Osteocyte (in vitro differentiated cells): ENCODE measurements at places on chromosomes 7 and 10. TPM values are rescaled to one million over a fixed set of nuclear protein-coding genes. Genes with fewer than 3 reads are reported as not detected.

DNA sequence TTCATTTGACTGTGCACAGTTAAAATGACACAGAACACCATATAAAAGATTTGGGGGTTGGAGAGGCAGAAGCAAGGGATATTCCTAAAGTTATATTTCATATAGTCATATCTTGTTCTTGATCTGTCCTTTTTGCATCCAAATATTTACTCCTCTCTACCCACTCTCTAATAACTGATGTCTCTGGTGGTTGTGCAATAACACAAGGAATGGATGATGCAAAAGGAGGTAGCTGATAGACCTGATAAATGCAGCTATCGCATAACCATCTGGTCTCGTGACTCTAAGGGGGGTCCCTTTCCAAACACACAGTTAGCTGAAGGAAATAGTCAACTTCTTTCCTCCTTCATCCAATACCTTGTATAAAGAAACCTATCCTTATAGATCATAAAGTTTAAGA lies 123.1 kb downstream of the POLR1F start:
- H3K4me3 ChIP-seq, result no peak overlapping the region
- no peaks in the 10 kb centered on the region for H3K4me1 ChIP-seq

DNA sequence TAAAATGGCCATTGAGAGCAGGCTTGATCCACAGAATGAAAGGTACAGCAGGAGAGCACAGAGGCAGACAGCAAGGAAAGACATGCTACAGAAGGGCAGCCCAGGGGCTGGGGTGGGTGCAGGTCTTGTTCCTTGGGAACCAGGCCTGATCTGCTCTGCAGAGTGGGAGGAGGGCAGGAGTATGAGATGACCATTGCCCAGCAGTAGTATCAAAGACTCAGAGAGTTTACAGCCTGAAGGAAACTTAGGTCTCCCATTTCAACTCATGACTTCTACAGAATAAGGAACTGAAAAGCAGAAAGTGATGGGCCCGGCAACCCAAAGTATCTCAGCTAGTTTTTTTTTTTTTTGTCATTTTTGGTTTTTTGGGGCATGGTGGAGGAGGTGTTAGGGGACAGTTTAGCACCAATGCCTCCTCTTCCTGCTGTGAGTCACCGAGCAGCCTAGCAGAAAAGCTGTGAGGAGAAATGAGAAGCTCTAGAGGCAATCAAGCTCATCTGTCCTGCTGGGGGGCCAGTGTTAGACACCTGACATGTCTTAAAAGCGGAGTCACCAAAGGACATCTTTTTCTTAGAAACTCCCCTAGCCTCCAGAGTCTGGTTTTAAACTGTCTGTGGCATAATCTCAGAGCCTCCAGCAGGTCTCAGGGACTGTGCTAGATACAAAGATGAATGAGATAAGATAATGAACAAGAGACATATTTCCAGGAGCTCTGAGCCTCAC lies 34.3 kb upstream of the HERPUD2 start:
- no peaks in the 10 kb centered on the region for H3K27me3 ChIP-seq
- no peak overlapping the region for H3K27ac ChIP-seq
- DNase-seq, result no peak

DNA sequence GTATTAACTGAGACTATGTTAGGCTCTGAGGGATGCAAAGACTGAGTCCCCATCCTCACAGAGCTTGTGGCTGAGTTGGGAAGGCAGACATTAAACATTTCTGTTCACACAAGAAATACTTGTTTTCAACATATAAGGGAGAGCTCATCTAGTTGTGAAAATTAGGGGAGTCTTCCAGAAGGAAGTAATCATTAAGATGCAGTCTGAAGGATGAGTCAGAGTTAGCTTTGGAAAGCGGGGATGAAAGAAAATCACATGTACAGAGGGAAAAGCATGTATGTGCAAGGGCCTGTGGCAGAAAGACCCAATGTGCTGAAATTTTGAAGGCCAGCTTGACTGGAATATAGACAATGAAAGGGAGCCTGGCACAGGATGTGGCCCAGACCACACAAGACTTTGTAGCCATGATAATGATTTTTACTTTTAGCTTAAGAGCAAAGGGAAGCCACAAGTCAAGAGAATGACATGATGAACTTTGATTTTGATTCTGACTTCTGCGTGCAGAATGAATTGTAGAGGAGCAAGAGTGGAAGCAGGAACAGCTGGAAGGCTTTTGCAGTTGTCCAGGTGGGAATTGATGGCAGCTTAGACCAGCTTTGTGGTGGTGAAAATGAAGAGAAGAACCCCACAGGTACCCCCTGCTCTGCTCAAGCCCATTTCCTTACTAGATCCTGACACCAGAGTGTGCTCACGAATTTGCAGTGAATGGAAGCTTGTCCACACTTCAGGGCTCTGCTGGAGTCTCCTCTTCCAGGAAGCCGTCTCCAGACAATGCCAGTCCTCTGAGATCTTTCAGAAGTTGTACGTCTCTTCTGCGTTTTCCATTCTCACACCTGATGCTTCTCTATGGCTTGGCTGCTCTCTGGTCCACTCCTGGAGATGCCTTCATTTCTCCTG lies 115.6 kb downstream of the ATXN7L1 start:
- H3K4me1 ChIP-seq, result peaks cover 8% of the 10 kb centered on the region
- no peak for DNase-seq
- no peaks in the 10 kb centered on the region for H3K27me3 ChIP-seq
- no peak overlapping the region for H3K4me3 ChIP-seq

DNA sequence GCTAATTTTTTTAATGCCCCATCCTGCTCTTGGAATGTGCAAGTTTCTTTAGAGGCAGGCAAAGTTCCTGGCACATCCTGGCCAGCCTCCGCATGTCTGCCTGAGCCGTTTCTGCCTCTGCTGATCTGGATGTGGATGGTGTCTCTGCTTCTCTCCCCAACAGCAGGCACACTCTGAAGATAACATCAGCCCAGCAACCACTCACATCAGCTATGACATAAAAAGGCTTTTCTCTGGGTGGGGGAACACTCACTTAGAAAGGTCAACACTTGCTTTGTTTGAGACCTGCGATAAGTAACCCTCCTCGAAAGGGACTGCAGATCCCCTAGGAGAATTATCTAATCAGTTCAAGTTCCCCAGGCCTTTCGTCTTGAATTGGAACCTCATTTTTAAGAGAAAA lies 142.9 kb downstream of the FGFR2 start:
- DNase-seq, result no peak
- peaks cover 25% of the 10 kb centered on the region for H3K4me1 ChIP-seq
- H3K27ac ChIP-seq, result no peak overlapping the region
- no peaks in the 10 kb centered on the region for H3K27me3 ChIP-seq
- no peak overlapping the region for H3K4me3 ChIP-seq

- no peak for DNase-seq
- no peak overlapping the region for H3K4me3 ChIP-seq
- H3K27ac ChIP-seq, result no peak overlapping the region
- peaks cover 84% of the 10 kb centered on the region for H3K27me3 ChIP-seq
These were observed 1.1 kb upstream of the MNX1 start for GRCh38 chr7:157011333-157012112.

- no peak overlapping the region for H3K27ac ChIP-seq
- no peaks in the 10 kb centered on the region for H3K4me1 ChIP-seq
- H3K27me3 ChIP-seq, result peaks cover 44% of the 10 kb centered on the region
- DNase-seq, result peak; percentile 83
- no peak overlapping the region for H3K4me3 ChIP-seq
These were observed 66.1 kb downstream of the CFAP46 start for GRCh38 chr10:132876131-132876860.

GRCh38 chr10:91551856-91552255 lies 81.0 kb downstream of the PPP1R3C start:
- no peak overlapping the region for H3K4me3 ChIP-seq
- H3K27ac ChIP-seq, result peak overlapping the region; percentile 42
- H3K4me1 ChIP-seq, result peaks cover 22% of the 10 kb centered on the region
- no peaks in the 10 kb centered on the region for H3K27me3 ChIP-seq
- no peaks in the 10 kb centered on the region for H3K36me3 ChIP-seq

- no peak for DNase-seq
- peaks cover 70% of the 10 kb centered on the region for H3K27me3 ChIP-seq
- peaks cover 7% of the 10 kb centered on the region for H3K4me1 ChIP-seq
- H3K36me3 ChIP-seq, result no peaks in the 10 kb centered on the region
These were observed 761 bp downstream of the PTF1A start for GRCh38 chr10:23192712-23193434.

DNA sequence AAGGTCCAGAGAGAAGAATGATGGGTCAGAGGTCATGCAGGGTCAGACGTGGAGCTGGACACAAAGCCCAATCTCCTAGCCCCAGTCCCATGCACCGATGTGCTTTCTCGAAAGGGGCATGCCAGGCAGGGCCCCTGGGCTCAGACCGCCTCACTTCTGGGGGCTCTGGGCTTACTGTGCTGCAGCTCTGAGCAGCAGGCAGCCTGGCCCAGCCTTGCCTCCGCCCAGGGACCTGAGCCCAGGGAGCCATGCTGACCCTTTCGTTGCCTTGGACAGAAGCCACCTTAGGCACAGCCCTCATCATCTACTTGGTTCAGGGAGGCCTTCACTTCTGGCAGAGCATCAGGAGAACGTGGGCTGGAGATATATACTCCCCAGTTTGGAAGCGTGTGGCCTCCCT lies 161.2 kb downstream of the GRK5 start:
- no peak for DNase-seq
- H3K4me1 ChIP-seq, result peaks cover 66% of the 10 kb centered on the region
- H3K27me3 ChIP-seq, result no peaks in the 10 kb centered on the region
- H3K36me3 ChIP-seq, result peaks cover 1% of the 10 kb centered on the region
- no peak overlapping the region for H3K4me3 ChIP-seq
- H3K27ac ChIP-seq, result no peak overlapping the region

GRCh38 chr10:72097448-72098300 lies 9.3 kb upstream of the SPOCK2 start:
- H3K4me3 ChIP-seq, result no peak overlapping the region
- H3K27ac ChIP-seq, result peak overlapping the region; percentile 39
- H3K27me3 ChIP-seq, result no peaks in the 10 kb centered on the region

DNA sequence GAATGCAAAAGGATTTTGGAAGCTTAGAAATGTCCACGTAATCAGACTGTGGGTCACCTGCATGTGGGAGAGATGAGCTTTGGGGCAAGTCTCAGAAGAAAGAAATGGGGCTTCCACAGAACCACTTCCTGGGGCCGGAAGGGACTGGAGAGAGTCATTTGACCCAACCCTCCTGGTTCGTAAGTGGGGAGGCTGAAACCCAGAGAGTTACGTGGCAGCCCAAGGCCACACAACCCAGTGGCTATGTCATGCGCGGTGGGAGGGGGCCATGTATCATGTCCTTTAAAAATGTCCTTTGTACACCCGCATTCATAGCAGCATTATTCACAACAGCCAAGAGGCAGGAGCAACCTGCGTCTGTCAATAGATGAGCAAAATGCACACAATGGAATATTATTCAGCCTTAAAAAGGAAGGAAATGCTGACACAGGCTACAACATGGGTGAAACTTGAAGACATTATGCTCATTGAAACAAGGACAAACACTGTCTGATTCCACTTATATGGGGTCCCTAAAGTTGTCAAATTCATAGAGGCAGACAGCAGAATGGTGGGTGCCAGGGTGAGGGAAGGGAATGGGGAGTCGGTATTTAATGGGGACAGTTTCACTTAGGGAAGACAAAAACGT lies 15.1 kb downstream of the CAMK2B start:
- peaks cover 26% of the 10 kb centered on the region for H3K27me3 ChIP-seq
- H3K36me3 ChIP-seq, result no peaks in the 10 kb centered on the region
- H3K4me3 ChIP-seq, result no peak overlapping the region
- H3K27ac ChIP-seq, result no peak overlapping the region

GRCh38 chr10:112333452-112333851 lies 40.5 kb upstream of the ACSL5 start:
- no peak for DNase-seq
- no peaks in the 10 kb centered on the region for H3K4me1 ChIP-seq
- H3K27me3 ChIP-seq, result peaks cover 10% of the 10 kb centered on the region
- no peaks in the 10 kb centered on the region for H3K36me3 ChIP-seq

- peak overlapping the region; percentile 76 for H3K27ac ChIP-seq
- H3K36me3 ChIP-seq, result no peaks in the 10 kb centered on the region
- H3K27me3 ChIP-seq, result no peaks in the 10 kb centered on the region
- H3K4me1 ChIP-seq, result peaks cover 22% of the 10 kb centered on the region
- DNase-seq, result no peak
These were observed 362.6 kb upstream of the MGMT start for GRCh38 chr10:129104266-129105045.

- peak overlapping the region; percentile 87 for H3K27ac ChIP-seq
- H3K4me3 ChIP-seq, result peak overlapping the region; percentile 87
- peaks cover 15% of the 10 kb centered on the region for H3K27me3 ChIP-seq
- H3K4me1 ChIP-seq, result peaks cover 17% of the 10 kb centered on the region
- no peaks in the 10 kb centered on the region for H3K36me3 ChIP-seq
These were observed 1.6 kb downstream of the FAM171A1 start for GRCh38 chr10:15369256-15370211.

Gene NUB1
- total RNA-seq, result 61.7 and 63.0 TPM in 2 replicates

Gene RPEL1
- not detected in 2 replicates for total RNA-seq

Gene TUBAL3
- total RNA-seq, result not detected in 2 replicates

Gene AKR1D1
- not detected in 2 replicates for total RNA-seq

Gene CCDC172
- total RNA-seq, result not detected in 2 replicates
